ENCODE measurements at places on chromosomes 3 and 15.

- DNase-seq, result no peak
Measured at GRCh38 chr15:62994975-62995681, 47.4 kb upstream of the TPM1 start.

DNA sequence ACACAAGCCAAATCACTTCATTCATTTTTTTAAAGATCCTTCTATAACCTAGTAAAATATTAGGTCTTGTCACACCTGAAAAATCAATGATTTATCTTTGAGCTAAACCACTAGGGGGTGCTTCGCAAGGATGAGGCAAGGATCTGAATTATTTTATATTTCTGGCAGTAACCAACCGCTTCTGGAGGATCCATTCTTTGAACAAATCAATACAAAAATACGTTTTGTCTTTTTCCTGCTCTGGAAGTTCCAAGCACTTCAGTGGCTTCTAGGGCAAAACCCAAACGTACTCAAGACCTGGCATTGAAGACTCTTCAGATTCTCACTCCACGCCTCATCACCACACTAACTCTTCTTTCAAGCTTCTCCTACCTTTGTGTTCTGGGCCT is 486 bp downstream of the LSG1 start:
- no peak for DNase-seq

- no peak for DNase-seq
Measured at GRCh38 chr3:15055019-15055557, 10.0 kb downstream of the MRPS25 start.

- no peak for DNase-seq
Measured at GRCh38 chr3:25899352-25900101, 109.6 kb downstream of the OXSM start.

- DNase-seq, result no peak
Measured at GRCh38 chr3:51394541-51394940, 3.5 kb downstream of the RBM15B start.

DNA sequence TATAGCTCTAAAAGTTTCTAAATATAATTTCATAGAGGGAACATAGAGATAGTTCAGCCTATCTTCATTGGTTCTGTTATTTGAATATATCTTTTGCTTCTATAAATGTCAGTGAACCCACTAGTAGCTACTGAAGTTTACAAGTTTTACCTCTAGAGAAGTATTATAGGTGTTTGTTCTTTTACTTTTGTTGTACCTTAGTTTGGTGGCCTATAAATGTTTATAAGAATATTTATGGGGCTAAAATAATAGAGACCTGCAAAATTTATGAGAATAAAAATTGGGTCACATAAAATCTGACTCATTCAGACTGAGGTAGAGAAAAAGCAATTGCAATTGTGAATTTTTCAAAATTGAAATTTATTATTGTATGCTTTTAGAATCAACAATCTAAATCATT is 162.6 kb downstream of the SERPINI1 start:
- DNase-seq, result no peak

DNA sequence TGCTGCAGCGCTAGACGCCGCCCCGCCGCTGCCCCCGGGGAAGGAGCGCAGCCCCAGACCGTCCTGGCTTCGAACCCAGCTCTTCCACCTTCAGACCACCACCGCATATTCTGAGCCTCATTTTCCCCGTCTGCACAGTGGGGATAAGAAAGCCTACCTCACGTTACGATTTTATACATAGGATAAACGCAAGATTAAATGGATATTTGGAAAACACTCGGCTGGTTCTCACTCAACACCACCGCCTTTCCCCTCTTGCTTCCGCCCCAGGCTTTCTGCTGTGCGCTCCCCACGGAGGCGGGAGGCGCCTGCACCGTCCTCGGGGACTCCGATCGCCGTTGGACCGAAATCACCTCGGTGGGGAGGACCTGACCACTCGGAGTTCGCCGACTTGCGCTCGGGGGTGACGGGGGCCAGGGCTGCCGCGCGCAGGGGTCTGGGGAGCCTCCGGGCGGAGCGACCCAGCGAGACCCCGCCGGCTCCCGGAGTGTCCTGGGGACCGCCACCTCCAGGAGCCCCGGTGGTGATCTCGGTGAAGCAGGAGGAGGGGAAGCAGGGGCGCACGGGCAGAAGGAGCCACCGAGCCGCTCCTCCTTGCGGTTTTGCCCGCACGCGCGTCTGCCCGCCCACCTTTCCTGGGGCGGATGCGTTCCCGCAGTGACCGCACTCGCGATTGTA is 4.0 kb downstream of the FBXL22 start:
- DNase-seq, result no peak

DNA sequence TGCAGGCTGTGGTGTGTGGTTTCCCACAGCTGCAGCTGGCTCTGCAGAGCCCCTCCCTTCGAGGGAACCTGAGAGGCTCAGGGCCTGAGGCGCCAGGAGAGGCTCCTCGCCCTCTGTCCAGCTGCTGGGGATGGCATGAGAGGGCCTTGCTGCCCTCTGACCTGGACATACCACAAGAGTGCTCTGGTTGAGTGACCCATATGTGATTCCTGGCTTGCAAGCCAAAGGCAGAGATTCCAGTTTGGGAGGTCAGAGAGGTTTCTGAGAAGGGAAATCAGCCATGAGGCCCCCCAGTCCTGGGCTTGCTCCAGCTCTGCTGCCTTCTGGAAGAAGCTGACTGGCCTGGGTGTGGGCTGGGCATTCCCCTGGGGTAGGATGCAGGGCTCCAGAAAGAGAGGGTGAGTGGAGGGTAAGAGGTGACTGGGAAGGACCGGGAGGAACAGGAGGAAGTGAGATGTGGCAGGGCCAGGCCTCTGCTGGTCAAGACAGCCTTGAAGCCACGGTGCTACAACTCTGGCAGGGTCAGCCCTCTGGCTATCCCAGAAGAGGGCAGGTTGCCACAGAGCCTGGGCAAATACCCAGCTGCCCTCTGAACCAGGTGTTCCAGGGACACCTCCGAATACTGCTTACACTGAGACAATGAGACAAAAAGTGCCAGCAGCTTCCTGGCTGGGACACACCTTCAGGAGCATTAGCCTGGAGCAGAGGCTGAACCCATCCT is 16.0 kb upstream of the SRP14 start:
- DNase-seq, result no peak

DNA sequence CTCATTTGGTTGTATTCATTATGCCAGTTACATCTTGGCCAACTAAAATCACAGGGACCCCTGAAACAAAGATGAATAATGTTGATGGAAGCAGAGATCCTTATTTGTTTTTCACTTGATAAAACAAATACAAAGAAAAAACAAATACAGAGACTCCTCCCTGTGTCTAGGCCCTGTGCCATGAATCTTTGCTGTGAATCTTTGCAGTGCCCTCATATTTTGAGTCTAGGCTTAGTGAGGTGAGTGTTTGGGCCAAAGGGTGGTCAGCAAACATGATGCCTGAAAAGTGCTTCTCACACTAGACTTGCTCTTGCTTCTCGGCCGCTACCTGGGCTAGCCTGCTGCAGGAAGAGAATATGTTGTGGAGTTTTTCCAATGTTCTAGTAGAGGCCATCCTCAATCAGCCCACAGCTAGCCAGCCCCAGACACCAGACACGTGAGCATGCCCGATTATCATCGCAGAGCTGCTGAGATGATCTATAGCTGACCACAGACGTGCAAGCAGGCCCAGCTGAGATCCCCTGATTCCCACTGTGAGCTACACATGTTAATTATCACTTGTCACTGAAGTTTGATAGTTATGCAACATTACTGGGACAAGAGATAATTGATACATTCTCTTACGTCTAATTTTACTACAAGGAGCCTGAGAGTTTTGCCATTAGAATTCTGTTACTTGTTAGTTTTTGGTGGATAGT is 191.4 kb downstream of the THRB start:
- no peak for DNase-seq

GRCh38 chr3:69108811-69109210 is 13.6 kb downstream of the LMOD3 start:
- DNase-seq, result no peak

DNA sequence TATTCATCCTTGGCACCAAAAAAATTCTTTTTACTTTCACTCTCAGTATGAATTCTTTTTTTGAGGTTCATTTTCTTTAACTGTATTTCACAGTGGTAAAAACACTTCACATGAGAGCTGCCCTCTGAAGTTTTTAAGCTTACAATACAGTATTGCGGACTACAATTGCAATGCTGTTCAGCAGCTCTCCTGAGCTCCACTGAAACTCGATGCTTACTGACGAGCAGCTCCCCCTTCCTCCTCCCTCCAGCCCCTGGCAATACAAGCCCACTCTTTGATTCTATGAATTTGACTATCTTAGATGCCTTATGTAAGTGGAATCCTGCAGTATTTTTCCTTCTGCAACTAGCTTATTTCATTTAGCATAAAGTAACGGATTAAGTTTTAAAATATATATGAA is 183.4 kb downstream of the ADAMTS17 start:
- DNase-seq, result no peak

DNA sequence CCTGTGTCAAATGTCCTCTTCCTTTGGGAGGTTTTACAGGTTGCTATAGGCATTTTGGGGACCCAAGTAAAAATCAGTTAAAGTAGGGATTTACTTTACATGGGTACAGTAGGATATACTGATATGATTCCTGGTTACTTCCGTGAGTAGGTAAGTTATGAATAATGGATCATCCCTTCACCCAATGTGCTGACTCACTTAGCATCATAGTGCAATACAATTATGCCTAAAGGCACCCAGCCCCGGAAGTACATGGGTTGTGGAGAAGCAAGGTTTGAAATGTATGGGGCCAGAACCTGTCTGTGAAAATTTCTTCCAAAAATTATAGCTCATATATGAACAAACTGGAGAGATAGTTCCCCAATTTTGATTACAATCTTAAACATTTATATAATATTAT is 64.0 kb downstream of the GLB1 start:
- no peak for DNase-seq

- DNase-seq, result no peak
Measured at GRCh38 chr15:100681335-100681746, 79.0 kb downstream of the ASB7 start.

DNA sequence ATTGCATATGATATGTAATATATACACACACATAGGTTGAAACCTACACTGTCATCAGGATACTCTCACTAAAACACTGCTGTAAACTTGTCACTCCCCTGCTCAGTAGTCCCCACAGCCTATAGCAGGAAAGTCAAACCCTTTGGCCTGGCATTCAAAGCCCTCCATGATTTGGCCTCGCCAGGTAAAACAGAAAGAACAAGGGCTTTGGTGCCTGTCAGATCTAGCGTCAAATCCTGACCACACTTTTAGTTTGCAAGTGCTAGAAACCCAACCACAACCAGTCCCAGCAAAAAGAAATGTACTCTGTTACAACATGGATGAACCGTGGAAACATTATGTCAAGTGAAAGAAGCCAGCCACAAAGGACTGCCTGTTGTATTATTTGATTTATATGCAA is 11.4 kb downstream of the CRABP1 start:
- DNase-seq, result no peak

DNA sequence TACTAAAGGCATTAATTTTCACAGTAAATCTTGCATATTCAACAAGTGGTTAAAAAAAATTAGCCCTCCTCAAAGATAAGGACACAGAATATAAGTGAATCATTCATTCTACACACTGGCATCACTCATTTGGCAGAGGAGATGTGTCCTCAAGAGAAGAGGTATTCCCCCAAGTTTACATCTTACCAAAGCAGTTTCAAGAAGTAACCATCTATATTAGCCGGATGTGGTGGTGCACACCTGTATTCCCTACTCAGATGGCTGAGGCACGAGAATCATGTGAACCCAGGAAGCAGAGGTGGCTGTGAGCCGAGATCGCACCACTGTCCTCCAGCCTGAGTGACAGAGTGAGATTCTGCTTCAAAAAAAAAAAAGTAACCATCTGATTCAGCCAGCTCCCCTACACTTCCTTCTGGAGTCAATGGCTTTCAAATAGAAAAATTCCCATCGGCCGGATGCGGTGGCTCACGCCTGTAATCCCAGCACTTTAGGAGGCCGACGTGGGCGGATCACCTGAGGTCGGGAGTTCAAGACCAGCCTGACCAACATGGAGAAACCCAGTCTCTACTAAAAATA is 15.4 kb downstream of the RAF1 start:
- DNase-seq, result no peak

DNA sequence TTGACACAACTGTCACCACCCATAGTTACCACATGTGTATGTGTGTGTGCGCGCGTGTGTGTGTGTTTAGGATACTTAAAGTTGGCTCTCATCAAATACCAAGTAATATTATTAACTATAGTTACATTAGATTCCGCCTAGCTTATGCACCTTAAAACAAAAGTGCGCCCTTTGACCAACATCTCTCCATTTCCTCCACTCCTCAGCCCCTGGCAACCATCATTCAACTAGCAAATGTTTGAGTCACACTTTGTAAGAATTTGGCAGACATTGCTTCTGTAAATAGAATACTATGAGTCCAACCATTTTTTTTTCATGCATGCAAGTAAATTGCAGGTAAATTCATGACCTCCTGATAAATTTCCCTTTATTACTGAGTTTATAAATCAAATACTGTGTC is 169.3 kb downstream of the GBE1 start:
- DNase-seq, result peak; percentile 8

GRCh38 chr3:117874028-117874690 is 1160.5 kb downstream of the IGSF11 start:
- DNase-seq, result no peak

DNA sequence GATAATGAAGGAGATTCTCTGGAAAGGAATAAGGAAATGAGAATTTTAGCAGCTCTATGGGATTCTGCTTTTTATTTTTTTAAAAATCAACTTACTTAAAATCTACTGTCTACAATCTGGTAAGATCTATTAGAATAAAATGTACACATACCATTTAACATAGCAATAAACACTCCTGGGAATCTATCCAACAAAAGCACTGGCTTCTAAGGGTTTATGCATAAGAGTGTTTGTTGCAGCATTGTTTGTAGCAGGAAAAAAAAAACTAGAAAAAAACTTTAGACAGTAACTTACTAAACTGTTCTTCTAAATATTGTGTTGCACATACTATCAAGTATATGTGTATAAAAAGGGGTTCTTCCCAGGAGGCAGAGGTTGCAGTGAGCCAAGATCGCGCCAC is 15.7 kb upstream of the RBP1 start:
- DNase-seq, result no peak

DNA sequence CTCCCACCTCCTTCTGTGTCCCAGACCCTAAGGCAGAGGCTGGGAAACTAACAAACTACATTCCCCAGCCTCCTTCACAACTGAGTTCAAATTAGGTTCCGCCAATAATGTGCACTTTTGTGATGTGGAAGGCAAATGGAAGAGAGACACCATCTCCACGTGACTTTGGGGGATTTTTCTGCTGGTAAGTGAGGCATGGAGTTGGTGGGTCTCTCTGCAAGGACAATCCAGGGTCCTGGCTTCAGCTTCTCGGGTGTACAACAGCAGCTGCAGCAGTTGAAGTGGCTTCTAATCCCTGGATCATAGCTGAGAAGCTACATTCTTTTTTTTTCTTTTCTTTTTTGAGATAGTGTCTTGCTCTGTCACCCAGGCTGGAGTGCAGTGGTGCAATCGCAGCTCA is 58.9 kb upstream of the GATA2 start:
- no peak for DNase-seq

GRCh38 chr15:93109336-93110102 is 20.5 kb upstream of the RGMA start:
- no peak for DNase-seq

DNA sequence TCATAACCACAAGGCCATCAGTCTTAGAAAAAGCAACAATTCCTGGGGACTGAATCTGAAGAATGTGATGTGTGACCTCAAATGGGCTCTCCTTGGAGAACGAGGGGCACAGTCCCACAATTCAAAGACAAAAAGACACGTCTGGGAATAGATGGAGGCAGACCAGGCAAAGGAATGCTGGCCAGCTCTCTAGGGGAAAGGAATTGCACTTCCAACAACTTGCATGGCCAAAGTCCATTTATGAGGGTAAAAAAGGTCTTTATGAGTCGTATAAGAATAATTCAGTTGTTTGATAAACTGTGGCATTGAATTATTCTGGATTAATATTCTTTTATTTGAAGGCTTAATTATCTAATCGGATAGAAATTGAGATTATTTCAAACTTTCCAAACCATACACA is 180.5 kb upstream of the FEZF2 start:
- no peak for DNase-seq
